ENCODE measurements at places on chromosomes 7 and 10.

DNA sequence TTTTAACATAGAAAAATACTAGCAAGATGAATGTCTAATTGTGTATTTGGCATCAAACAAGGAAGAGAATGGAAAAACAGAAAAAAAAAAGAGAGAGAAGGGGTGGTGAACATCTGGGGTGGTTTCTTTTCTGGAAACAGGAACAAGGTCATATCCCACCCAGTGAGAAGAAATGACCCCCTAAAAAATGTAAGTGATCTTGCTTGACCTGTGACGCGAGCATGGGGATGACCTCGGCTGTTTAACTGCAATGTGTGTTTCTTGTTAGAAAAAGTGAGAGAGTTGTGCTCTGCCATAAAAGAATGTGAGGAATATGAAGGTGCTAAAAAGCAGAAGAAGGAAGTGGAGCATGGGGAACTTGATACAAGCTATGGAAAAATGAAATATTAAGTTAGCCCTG, 258.5 kb downstream of the AGMO start:
- DNase-seq, result no peak

GRCh38 chr7:45710271-45711160, 136.3 kb downstream of the ADCY1 start:
- no peak for DNase-seq

GRCh38 chr10:113381416-113381815, 171.4 kb upstream of the HABP2 start:
- DNase-seq, result no peak

- no peak for DNase-seq
Measured at GRCh38 chr7:123633553-123633952, 22.1 kb upstream of the LMOD2 start.

DNA sequence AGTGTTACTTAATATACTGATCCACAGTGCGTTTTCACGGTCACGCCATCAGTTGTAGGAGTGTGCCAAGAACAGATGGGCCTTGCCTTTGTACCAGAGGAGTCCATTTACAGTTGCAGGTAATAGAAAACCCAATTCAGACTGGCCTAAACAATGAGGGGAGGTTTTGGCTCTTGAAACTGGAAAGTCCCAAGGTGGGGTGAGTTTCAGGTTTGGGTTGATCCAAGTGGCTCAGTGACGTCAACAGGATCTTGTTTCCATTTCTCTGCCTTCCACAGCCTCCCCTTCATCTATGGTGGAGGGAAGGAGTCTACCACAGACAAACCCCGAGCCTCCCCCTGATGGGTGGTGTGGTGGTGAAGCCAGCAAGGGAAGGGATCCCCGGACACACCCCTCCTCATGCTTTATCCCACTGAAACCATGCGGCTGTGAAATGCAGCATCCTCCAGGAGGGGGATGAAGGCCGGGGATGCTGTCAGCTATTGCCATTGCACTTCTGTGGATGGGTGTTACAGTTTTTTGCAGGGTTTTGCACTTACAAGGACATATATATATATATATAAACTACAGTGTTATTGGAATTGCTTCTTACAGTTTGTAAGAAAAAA, 14.8 kb upstream of the SH2D4B start:
- DNase-seq, result no peak

GRCh38 chr10:19921300-19922140, 105.3 kb downstream of the PLXDC2 start:
- no peak for DNase-seq

DNA sequence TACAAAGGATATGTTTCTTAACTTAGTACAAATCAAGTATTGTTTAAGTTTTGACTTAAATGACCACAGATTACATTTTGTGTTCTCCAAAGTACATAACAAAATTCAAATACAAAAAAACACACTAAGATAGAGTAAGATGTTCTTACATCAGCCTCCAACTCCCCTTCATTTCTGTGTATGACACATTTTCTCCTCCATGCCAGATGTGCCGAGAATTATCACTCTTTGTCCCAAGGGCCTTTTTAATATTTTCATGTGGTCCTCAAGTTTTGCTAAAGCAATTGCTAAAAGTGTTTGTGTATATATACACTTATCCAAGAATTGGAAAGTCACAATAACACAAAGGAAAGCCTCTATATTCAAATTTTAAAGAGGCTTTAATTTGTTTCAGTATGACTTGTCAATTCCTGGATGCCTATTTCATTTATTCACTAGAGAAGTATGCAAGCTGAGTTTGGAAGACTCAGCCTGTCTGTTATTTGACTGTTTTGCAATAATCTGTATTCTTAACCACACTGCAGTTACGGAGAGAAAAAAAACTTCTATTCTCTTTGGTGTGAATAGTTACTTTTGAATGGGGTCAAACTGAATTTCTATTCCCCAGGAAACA, 586.4 kb upstream of the SEMA3D start:
- no peak for DNase-seq

DNA sequence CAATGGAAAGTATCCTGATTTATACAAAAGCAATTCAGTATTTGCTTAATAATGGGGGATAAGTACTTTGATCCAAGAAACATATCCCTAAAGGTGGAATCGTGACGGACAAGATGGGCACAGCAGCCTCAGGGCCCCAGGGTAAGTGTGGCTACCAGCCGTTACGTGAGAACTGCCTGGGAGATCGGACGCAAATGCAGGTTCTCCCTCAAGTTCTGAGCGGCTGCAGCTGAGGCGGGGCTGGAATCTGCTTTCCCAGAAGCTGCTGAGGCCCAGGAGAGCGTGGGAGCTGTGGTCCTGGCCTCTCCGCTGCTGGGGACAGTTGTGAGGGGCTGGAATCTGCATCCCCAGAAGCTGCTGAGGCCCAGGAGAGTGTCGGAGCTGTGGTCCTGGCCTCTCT, 13.5 kb downstream of the FOXL3 start:
- no peak for DNase-seq

DNA sequence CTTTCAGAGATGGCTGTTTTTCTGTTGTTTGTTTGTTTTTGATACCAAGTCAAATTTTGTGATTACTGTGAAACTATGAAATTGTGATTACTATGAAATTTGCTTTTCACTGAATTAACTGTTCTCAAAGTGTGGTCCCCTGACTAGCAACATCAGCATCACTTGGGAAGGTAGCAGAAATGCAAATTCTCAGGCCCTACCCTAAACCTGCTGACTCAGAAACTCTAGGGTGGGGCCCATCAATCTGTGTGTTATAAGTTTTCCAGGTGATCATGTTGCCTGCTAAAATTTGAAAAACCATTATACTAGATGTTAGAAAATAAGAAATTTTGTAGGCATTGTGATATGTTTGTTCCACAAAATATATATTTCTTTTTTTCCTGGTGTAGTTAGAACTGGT, 1.2 kb downstream of the IFIT1B start:
- no peak for DNase-seq

GRCh38 chr7:151241755-151242096, 6.8 kb downstream of the SMARCD3 start:
- no peak for DNase-seq

DNA sequence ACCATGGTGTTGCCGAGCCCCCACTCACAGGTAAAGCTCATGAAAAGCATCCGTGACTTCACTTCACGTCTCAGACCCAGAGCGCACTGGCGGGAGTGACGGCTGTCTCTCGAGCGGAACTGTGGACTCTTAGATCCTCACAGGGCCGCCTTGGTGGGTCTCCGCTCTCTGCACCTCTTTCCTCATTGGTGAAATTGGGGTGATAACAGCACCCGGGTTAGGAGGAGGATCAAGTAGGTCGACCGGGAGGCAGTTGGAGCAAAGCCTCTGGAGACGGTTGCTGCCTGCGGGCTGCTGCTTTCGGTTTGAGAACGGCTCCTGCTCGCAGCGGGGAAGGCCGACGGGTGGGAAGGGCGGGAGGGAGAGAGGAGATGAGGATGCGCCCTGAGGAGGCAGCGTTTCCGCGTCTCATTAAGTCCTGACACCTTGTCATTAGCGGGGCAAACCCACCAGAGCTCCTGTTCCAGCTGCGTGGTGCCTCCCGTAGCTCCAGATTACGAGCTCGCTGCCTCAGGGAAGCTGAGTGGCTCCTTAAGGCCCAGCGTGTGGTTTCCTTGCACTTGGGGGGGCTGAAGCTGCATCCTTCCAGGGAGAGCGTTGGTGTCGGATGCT, 51.9 kb upstream of the CFAP46 start:
- DNase-seq, result no peak

DNA sequence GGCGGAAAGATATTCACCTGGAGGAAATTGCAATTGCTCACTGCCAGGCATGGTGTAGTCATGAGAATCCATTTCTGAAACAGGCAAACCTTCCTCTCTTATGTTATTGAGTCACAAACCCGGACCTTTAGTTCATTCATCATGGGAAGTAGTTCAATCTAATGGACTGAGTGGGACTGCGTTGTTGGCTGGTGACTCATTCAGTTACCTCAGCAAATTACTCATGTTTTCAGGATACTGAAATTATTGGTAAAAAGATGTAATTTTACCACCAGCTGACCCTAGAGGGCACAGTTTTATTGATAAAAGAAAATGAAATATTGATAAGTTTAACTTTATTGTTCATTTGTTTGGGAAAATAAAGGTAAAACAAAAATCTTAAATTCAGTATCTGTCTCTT, 1194.4 kb upstream of the SORCS1 start:
- no peak for DNase-seq

DNA sequence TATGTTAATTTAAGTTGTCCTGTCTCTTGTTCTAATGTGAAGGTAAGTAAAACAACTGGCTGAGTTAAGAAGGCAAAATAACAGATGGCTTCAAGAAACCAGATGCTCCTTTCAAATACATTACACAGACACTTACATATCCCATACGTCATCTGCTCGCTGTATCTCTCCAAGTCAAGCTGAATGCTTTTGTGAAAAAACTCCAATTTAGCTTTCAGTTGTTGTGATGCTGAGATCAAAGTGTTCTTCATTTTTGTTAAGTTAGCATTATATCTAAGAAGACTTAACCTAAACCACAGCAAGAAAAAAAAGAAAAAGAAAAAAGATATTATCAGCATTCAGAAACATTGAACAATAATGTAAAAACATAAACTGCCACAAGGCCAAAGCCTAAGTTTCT, 18.5 kb upstream of the ERLIN1 start:
- DNase-seq, result no peak

- DNase-seq, result no peak
Measured at GRCh38 chr7:27723085-27723484, 16.9 kb upstream of the TAX1BP1 start.

DNA sequence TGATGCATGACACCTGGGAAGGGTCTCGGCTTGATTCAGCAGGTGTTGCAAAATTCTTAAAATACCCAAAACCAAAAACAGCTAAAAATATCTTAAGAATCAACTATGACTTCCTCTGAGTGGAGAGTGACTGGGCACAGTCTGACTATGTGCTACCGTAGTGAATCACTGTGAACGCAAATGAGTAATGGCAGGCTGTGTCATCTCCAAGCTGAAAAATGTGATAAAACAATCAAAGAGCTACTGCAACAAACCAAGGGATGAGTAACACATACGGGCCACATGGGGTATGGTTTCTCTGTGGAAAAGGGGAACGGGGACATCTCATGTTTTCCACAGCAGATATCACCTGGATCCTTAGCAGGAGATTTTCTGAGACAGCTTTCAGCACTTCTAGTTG, 127.5 kb downstream of the ABCA13 start:
- no peak for DNase-seq

- DNase-seq, result no peak
Measured at GRCh38 chr7:32335107-32335506, 155.1 kb downstream of the LSM5 start.

- DNase-seq, result no peak
Measured at GRCh38 chr10:103717341-103718246, 137.8 kb downstream of the SH3PXD2A start.

DNA sequence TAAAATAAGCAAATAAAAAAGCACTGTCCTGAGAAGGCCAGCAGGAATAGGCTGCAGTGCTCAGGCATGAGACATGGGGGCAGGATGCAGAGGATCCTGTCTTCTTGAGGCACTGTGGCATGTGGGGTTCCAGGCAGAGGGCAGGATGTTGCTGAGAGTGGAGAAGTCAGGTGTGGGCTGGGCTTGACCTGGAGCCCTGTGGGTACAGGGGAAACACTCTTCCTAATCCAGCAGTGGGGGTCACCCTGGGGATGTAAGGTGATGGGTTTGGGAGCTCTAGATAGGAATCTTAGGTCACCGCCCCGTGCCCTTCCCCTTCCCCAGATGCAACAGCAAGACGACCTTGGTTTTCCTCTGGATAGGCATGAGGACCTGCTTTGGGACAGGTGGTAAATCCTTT, 13.6 kb downstream of the SUMF2 start:
- DNase-seq, result no peak

DNA sequence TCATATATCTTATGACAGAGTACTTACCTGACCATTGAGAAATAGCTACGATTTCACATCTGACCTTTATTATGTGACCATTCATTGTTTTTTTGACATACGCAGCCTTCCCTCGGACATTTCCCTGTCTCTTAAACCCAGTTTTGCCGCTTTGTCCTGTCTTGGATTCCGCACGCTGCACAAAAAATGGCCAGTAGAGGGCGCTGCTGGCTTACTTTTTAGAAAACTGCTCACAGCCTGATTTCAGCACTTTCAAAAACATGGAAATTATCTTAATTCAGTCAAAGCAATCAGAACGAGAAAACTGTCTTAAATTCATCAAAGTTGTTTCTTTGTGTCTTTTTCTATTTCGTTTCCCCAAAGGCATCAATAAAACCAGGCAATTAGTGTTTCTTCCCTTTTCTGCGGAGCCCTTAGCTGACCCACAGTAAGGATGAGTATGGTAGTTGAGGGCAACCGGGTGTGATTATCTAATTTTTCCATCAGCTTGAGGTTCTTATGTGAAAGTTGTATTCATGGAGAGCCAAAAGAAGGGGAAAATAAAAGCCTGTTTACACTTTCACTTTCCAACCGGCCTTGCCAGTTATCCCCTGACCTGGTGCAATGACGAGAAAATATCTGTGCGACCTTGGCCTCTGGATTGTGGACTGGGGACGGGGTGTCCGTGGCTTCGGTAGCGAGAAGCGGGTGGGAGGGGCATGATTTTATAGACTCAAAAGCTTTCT, 144.4 kb downstream of the DYNC1I1 start:
- peak; percentile 37 for DNase-seq

DNA sequence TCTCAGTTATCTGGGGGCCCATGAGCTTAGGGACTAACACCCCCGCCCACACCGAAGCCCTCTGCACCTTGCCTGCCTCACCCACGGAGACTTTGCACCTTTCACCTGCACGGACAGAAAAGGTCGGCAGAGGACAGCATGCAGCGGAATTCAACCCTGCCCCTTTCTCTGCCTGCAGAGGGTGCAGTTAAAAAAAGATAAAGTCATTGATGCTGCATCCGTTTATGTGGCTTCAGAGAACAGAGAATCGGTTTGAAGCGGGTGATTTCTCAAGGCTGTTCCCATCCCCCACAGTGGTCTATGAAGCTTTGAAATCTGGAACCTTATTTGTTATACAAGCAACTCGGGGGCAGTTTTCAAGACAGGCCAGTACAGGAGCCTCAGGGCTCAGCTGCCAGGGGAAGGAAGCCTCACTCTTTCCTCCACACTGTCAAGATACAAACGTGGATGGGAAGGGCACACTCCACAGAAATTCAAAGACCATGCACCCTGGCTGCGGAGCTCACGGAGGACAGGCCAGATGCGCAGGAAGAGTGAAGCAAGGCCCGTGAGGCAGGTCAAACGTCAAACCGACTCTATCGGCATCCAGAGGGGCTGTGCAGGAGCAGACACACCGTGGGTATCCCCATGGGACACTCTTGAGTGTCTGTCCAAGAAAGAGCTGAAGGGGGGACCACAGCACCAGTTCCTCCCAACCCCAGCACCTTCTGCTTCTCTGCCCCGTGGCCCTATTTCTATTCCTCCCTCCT, 66.3 kb downstream of the INSIG1 start:
- DNase-seq, result no peak
